ENCODE measurements at places on chromosomes 16 and 17. TPM values are rescaled to one million over a fixed set of nuclear protein-coding genes. Genes with fewer than 3 reads are reported as not detected.
A peak's percentile ranks its signal among the peaks of the same experiment; 100 is the strongest.

GRCh38 chr16:49531931-49532840 lies 158.6 kb downstream of the C16orf78 start:
- DNase-seq = peak; percentile 79

DNA sequence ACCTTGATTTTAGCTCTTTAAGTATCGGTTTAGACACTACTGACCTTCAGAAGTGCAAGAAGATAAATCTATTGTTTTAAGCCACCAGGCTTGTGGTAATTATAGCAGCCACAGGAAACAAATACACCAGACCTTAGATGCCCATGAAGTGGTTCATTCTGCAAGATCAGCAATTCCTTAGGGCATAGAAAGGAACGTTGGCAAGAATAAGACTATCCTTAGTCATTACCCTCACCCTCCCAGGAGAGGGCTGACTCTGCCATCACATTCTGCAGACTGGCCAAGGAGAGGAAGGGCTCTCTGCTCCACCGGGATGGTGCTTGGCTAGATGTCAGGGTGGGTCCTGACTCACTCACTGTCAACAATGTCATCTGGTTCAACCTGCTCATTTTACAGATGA lies 14.1 kb upstream of the NDEL1 start:
- DNase-seq = no peak

Gene ACSM3
- total RNA-seq = 2.4 TPM

GRCh38 chr16:24729951-24730815 lies 732 bp downstream of the TNRC6A start:
- peak; percentile 88 for DNase-seq

Gene KRT27
- total RNA-seq = not detected

- no peak for DNase-seq
Observed at GRCh38 chr16:27717726-27718125, 167.8 kb downstream of the KATNIP start.

Gene KIF2B
- not detected for total RNA-seq

Gene UTP4
- 27.7 TPM for total RNA-seq

DNA sequence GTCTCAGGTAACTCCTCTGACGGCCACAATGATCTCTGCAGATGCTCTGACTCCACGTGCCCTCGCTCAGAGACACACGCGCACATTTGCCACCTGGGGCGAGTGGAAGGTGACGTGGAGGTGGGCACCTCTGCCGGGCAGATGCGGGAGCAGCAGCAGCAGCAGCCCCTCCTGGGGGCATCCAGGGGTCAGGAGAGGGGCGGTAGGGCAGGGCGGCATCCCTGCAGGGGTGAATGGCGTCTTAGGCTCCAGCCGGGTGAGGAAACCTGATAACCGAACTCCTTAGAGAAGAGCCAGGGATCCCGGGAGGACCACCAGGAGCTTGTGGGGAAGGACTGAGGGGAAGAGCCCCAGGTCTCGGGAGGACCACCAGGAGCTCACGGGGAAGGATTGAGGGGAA lies 34.6 kb upstream of the CDH15 start:
- no peak for DNase-seq

Gene HOXB8
- total RNA-seq = not detected

DNA sequence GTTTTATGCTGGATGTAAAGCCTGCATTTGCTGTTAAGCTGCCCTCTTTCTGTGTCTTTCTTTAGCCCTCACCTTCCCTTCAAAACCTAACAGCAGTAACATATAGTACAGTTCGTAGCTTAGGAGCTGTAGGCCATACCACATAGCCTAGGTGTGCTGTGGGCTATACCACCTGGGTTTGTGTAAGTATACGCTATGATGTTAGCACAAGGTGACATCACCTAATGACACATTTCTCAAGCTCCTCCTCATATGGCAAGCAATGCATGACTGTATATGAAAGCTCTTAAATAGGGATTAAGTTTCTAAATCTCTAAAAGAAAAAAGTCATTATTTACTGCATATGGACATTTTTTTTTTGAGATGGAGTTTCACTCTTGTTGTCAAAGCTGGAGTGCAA lies 57.8 kb upstream of the TMEM97 start:
- no peak for DNase-seq

GRCh38 chr17:51481370-51481769 lies 221.0 kb downstream of the UTP18 start:
- no peak for DNase-seq

- no peak for DNase-seq
Observed at GRCh38 chr16:68363658-68364521, 53.1 kb downstream of the PRMT7 start.

Gene ALOX15
- 0.11 TPM for total RNA-seq

Gene KRTAP2-2
- not detected for total RNA-seq

Gene NOL3
- 5.3 TPM for total RNA-seq

GRCh38 chr16:31253642-31254045 lies 6.1 kb upstream of the ITGAM start:
- no peak for DNase-seq

Gene FAM20A
- 20.5 TPM for total RNA-seq

DNA sequence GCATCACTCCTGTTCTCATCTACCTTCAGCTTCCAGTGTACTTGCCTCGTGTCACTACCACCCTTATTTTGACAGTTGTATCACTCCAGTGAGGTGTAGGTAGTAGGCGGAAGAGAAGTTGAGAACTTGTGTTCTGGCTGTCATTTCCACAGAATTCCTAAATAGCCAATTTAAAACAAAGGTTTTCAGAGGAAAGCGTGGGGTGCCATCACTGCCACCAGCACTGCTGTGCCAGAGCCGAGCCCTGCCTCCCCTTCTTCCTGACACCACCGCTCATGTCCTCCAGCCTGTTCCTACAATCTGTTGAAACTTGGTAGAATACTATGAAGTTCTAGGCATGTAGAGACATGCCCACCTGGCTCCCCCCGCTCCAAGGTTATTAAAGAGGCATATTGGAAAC lies 215.8 kb downstream of the TANC2 start:
- DNase-seq = no peak

Data from H7 (cell line).